Urinary bladder (tissue), 4 donors: ENCODE measurements at places on chromosomes 5 and 9. TPM values are rescaled to one million over a fixed set of nuclear protein-coding genes. Genes with fewer than 3 reads are reported as not detected.

The PRELID2 gene
- total RNA-seq, result 56.8 TPM

- DNase-seq, result no peak
Measured at GRCh38 chr9:4640027-4640426, 22.1 kb upstream of the PLPP6 start.

The SGCD gene
- 106 TPM for total RNA-seq

The ZNF366 gene
- total RNA-seq, result 2.9 TPM
